ENCODE measurements at places on chromosomes 12 and 14.

DNA sequence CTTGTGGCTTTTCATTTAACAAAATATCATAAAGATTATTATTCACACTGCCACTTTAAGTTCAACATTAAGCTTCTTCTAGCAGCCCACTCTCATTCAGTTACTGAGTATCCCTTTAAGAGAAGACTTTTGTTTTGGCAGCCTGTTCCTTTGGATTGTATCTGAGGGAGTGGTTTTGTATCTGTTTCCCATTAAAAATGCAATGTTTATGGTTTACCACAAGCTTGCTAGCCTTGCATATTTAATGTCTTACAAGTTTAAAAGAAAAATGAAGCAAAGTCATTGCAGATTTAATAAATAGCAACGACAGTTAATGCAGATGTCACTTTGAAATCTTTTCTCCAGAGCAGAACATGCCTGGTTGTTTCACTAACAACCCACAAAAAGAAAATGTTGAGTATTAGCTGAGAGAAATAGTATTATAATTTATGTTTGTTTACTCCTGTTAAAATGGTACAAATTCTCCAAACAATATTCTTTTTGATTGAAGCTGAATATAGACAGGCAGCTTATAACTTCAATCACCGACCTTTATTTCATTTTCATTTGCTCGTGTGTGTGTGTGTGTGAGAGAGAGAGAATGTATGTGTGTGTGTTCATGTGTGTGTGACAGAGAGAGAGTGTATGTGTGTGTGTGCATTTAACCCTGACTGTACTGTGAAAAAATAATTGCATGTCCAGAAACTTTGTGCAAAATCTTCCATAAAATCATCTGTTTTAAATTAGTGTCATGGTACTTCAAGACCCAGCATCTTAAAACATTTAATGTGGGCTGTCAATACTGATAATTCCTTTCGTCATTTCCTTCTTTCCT lies 1.8 kb downstream of the DCN start:
- DNase-seq: no peak

- DNase-seq: no peak
These were observed 22.7 kb downstream of the LRRC74A start for GRCh38 chr14:76848879-76849278.

GRCh38 chr12:92334552-92334951 lies 188.9 kb upstream of the BTG1 start:
- DNase-seq: no peak

DNA sequence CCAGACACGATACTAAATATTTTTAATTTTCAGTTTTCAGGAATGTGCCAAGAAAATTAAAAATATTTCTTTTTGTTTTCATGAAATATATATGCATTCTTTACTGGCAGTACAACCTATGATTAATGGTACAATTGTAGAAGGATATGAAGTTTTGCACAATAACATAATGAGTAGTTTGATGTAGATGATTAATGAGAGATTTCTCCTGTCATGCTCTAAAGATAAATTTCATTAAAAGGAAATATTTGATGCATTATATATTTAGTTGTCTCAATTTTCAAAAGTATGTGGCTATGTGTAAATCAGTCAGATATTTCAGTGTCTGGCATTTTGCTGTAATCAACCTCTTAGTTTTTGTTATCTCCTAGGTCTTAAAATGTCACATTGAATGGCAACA lies 940.2 kb upstream of the MDGA2 start:
- DNase-seq: no peak

GRCh38 chr14:88352698-88353097 lies 29.6 kb upstream of the KCNK10 start:
- DNase-seq: no peak

DNA sequence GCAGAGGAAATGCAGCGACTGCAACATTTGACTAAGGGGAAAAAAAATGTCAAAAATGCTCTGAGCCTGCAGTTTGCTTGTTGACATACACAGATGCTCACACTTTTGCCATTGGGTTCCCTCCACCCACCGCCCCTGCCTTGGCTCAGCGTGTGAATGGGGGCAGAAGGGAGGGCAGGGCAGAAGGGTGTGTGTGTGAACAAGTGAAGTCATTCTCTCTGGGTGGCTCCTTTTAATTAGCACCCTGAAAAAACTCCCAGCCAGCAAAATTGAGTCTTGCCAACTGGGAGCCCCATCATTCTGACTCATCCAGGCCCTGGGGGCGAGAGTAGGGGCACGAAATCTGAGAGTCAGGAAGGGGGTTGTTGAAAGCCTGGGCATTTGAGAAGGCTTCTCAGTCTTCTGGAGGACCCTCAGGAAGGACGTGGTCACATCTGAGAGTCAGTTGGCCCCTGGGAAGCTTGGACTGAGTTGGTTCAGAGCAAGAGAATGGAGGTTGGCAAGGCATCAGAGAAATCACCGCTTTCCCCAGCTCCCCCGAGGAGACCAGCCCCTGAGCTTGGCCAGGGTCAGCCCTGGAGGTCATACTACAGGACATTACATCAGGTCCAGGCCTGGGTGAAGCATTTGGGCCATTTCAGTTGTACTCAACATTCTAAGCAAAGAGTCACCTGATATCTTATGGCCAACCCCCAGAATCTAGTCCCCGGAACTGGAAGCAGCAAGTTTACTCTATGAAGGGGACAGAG lies 22.7 kb upstream of the KRT78 start:
- DNase-seq: no peak
